T-helper 2 cell (primary cell): ENCODE measurements at places on chromosomes 2 and 18.

DNA sequence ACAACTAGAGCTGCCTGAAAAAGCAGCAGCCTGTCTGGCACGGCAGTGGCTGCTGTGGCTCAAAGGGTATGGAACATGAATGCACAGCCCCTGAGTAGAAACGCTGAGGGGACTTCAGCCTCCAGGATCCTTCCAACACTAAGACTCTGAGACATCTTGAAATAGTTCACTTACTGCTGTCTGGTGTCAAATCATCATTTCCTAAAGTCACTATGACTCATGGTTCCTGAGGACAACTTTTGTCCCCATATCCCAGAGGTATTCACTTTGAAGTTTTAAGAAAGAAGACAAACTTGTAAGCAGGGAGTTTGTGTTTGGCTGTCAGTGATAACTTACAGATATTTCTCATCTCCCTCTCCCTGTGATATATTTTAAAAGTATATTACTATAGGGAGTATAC is 33.3 kb upstream of the NEB start:
- no peak for DNase-seq

DNA sequence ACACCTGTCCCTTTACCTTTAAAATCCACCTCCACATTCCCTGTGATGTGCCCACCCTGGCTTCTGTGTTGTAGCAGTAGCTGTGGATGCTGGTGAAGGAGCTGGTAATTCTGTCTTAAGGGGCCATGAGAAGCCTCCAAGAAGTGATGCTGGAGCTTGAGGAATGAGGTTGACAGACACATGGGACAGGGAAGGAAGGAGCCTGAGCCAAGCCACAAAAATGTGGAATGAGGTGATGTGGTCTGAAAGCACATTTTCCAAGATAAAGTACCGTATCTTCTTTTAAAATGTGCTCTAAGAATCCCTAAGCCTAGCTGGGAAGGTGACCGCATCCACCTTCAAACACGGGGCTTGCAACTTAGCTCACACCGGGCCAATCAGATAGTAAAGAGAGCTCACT is 31.2 kb downstream of the VWA3B start:
- DNase-seq: no peak

DNA sequence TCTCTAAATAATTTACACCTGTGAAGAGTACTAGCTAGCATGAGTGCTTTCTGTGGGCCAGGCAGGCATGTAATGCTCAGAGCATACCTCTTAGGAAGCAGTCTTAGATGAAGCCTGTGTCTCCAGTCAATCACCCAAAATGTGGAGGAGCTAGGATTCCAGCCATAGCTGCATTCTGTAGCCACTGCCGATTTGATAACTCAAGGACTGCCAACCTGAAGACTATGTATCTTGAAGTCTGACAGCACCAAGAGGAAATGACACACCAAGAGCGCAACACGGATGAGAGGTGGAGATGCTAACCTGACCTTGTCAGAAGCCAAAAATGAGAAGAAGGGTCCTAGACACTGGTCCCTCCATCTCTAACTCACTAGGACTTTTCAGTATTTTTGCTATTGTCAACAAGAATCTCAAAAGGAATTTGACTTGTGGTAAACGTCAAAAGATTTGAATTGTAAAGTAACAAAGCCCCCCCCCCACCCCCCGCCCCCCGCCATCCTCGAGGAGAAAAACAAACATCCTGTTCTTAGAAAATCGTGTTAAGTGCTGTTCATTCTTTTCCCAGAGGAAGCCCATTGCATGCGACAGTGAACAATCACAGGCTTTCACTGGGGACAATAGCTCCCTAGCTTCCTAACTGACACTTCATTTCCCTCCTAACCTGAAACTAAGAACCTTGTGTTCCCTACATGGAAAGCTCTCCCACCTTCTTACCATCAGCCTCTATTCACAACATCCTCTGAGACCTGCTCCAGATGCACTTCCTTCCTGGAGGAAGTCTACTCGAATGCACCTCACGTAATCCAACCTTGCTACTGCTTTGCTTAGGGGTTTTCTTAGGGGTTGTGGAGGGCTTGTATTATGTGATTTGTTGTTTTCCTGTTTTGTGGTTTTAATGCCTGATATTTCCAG is 14.7 kb downstream of the CDC42EP3 start:
- DNase-seq: no peak

GRCh38 chr2:219060821-219061791 is at the start of gene IHH:
IHH (minus strand) TSS chr2:219060921; CDS start chr2:219060467, 454 bp downstream.
- no peak for DNase-seq
